ENCODE measurements at places on chromosomes 12 and 14.

- DNase-seq, result no peak
Observed at GRCh38 chr14:50670866-50671256, 2.8 kb upstream of the SAV1 start.

DNA sequence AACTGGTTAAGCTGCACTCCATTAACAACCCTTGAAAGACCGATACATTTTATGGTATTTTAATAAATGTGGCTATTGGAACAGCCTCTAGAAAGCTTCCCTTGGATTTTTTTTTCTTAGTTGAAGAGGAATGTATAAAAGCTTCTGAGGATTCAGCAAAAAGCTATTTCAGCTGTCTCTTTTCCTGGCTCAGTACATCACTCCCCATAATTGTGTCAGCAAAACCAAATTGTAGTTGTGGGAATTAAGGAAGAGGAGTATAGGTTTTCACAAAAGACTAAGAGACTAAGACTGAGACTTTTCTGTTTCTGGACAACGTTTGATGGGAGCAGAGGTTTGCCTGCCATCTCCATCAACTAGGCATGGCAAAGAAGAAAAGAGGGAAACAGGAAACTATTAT lies 106.5 kb downstream of the C12orf50 start:
- no peak for DNase-seq

- no peak for DNase-seq
Observed at GRCh38 chr12:95185072-95185471, 32.2 kb downstream of the FGD6 start.

DNA sequence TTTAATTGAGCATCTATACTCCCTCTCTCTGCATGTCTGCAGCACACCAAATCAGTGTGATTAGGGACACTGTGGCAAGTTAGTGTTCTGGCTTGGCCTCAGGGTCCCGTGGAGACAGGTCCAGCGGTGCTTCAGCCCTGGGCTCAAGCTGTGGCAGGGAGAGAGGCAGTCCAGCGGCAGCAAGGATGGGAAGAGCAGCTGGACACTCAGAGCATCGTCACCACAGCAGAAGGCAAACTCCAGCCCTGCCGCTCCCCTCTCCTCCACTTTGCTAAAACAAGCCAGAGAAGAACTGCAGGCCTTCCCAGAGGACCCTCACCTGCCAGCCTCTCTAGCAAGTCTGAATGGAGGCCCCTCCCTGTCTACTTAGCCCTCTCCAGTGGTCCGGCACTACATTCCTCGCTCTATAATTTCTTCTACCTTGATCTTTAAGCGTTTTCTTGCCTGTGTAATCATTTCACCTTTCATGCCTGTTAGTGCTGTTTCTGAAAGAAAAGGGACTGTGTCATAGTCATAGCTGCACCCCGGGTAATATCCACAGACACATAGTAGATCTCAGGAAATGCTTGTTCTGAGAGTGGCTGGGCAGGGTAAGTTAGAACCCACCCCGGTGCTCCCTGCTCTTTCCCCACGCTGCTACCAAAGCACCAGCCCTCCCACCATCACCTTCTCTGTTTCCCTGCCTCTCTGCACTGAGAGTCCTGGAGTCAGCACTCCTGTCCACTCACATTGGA lies 22.1 kb downstream of the ZFP36L1 start:
- no peak for DNase-seq

GRCh38 chr12:131418121-131418520 lies 292.8 kb upstream of the SFSWAP start:
- DNase-seq, result no peak

- no peak for DNase-seq
Observed at GRCh38 chr12:47725091-47725772, at the start of gene ENDOU. ENDOU (minus strand) TSS chr12:47725490; CDS start chr12:47725413, 77 bp downstream.

DNA sequence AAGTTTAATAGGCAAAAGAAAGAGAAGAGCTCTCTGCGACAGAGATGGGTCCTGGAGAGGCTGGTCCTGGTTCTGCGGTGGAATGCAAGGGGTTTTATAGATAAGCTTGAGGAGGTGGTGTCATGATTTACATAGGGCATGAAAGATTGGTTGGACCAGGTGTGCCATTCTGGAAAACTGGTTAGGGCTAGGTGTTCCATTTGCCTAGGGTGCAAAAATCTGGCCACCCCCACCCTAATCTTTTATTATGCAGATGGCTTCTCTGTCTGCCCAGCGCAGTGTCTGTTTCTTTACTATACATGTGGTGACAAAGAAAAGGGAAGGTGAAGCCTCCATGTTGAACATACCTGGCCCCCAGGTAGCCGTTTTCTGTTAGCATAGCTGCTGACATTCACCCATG lies 65.4 kb downstream of the ERC1 start:
- DNase-seq, result no peak

DNA sequence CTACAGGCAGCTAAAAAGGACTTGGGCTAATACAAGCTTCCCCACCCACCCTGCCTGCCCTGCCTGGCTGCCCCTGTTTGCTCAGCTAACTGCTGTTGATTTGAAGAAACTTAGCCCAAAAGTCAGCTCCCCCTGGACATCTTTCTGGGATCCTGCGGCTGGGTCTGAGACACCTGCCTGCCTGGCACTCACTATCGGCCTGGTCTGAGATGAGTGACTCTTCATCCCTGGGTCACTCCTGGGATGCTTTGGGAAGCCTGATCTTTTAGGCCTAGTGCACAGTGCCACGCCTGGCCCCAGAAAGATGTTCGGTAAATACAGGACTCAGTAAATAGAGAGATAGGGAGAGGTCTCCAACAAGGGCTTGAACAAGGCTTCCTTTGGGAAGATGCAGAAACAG lies 211.3 kb upstream of the DIO3 start:
- no peak for DNase-seq

DNA sequence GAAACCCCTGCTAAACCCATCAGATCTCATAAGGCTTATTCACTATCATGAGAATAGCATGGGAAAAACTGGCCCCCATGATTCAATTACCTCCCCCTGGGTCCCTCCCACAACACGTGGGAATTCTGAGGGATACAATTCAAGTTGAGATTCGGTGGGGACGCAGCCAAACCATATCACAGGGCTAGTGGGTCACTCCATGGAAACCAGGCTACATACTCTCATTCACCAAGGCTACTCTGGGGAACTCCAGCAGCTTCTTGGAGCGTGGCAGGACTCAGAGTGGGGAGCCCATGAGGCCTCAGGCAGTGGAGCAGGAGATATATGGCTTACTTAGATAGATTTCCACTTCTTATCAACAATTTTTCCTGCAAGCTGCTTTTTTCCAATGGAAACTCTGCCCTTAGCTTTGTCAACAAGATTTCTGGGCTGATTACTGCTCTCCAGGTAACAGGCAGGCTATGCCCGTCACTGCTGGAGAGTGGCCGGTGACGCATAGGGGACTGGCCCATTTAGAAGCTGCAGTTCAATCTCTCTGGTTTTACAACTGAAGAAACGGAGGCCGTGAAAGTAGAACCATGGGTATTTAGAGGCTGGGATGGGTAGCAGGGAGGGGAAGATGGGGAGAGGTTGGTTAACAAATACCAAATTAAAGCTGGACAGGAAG lies 16.5 kb downstream of the VDR start:
- DNase-seq, result no peak

DNA sequence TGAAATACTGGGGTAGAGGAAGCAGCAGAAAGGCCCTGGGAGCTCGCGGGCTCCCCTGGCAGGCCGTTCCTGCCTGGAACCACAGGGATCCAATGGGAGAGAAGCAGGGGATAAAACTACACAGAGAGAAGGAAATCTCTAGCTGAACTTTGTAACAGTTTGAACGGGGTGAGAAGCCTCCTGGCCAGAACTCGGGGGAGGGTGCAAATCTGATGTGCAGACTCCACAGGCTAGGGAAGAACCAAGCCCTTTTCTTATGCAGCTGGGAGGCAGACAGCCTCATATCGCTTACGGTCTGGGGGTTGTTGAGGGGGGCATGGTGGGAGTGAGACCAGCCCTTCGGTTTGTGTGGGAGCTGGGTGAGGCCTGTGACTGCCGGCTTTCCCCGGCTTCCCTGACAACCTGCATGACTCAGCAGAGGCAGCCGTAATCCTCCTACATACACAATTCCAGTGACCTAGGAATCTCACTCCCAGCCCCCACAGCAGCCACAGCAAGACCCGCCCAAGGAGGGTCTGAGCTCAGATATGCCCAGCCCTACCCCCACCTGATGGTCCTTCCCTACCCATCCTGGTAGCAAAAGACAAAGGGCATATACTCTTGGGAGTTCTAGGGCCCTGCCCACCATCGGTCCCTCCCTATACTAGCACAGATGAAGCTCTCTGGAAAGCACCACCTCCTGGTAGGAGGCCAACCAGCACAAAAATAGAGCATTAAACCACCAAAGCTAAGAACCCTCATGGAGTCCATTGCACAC lies 143.0 kb downstream of the TMTC1 start:
- no peak for DNase-seq

DNA sequence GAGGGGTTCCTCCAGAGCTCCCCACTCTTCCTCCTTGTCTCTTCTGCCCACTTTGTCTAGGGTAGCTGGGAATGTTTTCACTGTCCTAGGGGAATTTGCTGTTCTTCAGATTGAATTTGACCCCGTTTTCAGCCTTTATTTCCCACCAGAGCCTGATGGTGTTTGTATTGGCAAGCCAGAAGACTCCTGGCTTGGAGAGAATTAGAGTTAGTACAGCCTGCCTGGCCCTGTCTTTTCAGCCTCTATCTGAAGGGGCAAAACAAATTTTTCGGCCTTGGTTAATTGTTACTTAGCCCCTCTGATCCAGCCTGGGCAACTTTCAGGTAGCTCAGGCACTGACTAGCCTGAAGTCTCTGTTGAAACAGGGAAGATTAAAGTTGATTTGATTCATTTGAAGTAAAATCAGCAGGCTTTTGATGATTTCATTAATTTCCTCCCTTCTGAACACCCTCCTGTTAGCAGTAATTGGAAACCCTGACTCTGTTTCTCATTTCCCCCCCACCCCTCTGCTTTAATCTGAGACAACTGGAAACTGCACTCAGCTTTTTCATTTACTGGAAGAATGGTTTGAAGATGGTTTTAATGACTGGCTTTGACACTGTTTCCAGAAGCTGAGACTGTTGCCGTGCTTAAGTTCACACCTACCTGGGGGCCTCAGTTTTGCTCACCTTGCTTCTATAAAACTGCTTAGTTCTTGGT lies 63.3 kb downstream of the SUSD6 start:
- DNase-seq, result no peak

- DNase-seq, result no peak
Observed at GRCh38 chr12:120999191-121000120, 16.8 kb downstream of the C12orf43 start.

DNA sequence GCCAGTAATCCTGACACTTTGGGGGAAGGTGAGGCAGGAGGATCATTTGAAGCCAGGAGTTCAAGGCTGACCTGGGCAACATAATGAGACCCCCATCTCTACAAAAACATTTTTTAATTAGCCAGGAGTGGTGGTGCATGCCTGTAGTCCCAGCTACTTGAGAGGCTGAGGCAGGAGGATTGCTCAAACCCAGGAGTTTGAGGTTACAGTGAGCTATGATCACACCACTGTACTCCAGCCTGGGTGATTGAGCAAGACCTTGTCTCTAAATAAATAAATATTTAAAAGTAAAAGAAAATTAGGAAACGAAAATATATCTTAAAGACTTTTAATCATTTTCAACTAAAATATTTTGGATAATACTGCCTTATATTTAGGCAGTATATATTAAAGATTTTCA lies 25.9 kb downstream of the CKB start:
- no peak for DNase-seq

- DNase-seq, result no peak
Observed at GRCh38 chr14:97331058-97331457, 533.9 kb downstream of the VRK1 start.

DNA sequence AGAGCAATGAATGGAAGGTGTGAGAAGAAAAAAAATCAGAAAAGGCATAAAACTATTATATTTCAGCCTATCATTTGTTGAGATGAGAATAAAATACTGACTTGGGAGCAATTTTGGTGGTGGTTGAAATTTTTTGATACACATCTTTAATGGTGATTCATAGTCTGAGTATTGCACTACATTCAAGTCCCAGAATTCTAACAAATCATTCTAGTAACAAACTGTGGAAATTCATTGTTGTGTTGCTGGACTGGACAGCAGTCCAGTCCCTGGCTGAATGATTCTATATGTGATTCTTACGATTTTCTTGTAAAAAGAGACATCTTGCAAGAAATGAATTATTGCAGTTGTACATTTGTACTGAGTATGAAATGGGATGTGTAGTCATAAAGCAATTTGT lies 268.6 kb downstream of the TRHDE start:
- no peak for DNase-seq

DNA sequence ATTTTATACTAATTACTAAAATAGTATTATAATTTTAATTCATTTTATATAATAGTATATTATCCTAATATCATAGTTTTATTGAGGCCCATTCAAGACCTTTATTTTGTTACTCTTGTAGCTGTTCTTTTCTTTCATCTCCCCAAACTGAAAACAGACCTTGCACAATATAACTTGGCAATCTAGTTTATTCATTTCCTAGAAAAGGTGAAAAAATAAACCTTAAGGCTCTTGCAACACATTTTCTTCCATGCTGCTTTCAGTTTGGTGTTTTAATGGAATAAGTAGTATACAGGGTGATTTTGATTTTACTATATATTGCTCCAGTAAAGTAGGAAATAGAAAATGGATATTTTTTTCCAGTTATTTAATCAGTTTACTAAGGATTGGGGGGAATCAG lies 174.0 kb downstream of the SLC2A13 start:
- DNase-seq, result no peak

GRCh38 chr14:54451961-54452360 lies 10.8 kb upstream of the CNIH1 start:
- no peak for DNase-seq

DNA sequence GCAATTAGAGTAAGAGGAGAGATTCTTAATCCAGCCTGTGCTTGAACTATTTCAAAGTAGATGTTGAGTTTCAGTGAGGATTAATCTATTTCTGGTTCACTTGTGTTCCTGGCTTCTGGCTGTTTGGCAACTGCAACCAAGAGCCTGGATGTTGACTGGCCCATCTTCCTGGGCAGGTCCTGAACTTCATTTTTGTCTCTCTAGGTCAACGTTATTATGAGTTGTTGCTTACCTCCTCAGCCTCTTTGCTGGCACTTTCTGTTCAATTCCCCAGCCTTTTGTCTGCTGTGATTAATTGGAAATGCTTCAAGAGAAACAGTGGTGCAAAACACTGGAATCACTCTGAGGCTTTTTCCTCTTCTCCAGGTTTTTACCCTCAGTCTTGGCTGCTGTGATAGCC lies 56.8 kb downstream of the TMEM132D start:
- no peak for DNase-seq

DNA sequence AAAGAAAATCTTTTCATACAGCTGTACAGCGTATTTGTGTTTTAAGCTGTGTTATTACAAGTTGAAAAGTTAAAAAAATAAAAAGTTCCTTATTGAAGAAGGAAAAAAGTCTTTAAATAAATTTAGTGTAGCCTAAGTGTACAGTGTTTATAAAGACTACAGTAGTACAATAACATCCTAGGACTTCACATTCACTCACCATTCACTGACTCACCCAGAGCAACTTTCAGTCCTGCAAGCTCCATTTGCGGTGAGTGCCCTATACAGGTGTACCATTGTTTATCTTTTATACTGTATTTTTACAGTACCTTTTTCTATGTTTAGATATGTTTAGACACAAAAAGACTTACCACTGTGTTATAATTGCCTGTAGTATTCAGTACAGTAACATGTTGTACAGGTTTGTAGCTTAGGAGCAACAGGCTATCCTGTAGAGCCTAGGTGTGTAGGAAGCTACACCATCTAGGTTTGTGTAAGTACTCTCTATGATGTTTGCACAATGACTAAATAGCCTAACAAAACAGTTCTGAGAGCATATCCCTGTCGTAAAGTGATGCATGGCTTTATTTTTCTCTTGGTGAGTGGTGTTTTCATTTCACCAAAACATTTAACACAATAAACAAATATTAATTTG lies 275.2 kb downstream of the DACT1 start:
- no peak for DNase-seq

GRCh38 chr12:26188127-26188526 lies 7.2 kb upstream of the SSPN start:
- no peak for DNase-seq

Data from left renal pelvis (tissue), 4 donors.